COR-L47 (cell line): ENCODE measurements at places on chromosomes 4 and X.

- no peak for DNase-seq
Observed at GRCh38 chr4:108881986-108882385, 119.1 kb upstream of the ETNPPL start.

- no peak for DNase-seq
Observed at GRCh38 chr4:70754990-70755688, 33.4 kb downstream of the RUFY3 start.

DNA sequence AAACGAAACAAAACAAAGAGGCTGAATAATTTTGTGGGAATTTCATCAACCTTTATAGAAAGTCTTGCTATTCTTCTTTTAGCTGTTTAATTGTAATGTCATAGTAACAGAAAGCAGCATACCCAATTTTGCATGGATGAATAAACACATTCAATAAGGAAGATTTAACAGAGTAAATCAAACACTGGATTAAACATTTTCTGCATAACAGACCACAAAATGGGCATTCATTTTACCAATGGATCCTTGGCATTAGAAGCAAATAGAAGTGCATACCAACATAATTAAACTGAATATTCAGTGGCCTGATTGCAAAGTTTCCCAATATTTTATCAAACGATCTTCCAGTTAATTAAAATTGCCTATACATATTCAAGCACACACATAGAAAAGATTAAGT, 4.4 kb upstream of the CHM start:
- DNase-seq, result no peak

DNA sequence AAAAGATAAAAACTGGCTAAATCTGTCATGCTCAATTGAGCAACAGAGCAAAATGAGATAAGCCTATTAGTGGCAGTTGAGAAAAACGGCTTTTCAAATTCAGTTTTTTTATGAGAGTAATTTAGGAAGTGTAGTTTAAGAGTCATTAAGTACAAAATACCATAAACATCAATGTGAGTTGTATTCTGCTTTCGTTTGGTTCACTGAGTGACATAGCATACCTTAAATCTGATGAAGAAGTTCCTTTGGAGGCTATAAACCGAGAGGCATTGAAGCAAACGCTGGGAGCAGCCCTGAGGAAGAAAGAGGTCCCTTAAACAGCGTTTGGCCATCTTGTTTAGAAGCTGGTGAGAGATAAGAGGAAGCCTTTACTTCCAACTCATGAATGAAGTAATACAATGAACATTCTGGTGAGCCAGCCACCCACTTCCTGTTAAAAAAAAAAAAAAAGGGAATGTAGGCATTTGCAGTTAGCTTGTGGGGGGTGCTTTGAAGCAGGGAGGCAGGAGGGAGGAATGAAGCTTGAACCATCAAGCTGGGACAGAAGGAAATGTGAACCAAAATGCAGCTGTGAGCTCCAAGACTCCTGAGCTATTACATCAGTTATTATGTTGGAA, 132.3 kb downstream of the ZNF330 start:
- no peak for DNase-seq

- DNase-seq, result no peak
Observed at GRCh38 chr4:14934704-14935390, 67.4 kb upstream of the CPEB2 start.

DNA sequence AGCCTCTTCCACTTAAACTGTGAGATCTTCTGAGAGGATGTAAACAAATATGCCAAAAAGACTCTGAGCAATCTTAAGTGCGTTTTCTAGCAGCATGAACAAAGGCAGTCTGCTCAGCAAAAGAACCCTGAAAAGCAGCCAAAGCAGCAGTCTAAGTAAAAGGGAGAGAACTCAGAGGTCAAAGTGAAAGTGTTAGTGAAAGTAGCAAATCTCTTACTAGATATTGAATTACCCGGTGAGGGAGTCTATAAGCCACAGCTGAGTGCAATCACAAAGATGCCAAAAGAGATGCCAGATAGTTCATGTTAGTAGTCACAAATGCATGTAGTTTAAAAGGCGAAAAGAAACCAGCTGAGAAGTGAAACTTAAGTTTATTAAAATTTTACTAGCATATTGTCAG, 7.9 kb upstream of the GNRHR start:
- DNase-seq, result no peak

GRCh38 chrX:43474321-43474720, 181.8 kb upstream of the MAOA start:
- no peak for DNase-seq

DNA sequence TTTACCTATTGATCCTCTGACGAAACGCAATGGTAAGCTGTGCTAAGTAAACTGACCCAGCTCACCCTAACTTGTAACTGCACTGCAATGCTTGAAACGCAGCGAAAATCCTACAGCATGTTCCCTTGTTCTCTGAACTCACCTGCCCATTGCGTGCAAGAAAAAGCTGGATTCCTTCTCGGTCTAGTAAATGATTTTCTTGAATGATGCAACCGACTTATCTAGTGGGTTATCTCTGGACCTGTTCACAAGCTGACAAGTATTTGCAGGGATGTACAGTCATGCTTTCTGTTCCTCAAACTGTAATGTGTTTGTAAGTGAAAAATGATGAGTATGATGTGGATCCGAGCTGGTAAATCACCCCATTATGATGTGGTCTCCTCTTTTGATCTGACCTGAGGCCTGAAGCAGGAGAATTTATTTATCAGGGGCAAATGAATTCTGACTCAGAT, 140.1 kb downstream of the BTC start:
- no peak for DNase-seq

GRCh38 chrX:153611298-153612095, 12.6 kb upstream of the CCNQ start:
- no peak for DNase-seq

GRCh38 chr4:8915201-8916200, 43.9 kb upstream of the HMX1 start:
- no peak for DNase-seq

GRCh38 chr4:54060116-54060515, 4.3 kb downstream of the CHIC2 start:
- no peak for DNase-seq

- DNase-seq, result no peak
Observed at GRCh38 chrX:42020225-42020624, 96.9 kb upstream of the CASK start.

- no peak for DNase-seq
Observed at GRCh38 chr4:56906489-56907393, 959 bp upstream of the REST start.

DNA sequence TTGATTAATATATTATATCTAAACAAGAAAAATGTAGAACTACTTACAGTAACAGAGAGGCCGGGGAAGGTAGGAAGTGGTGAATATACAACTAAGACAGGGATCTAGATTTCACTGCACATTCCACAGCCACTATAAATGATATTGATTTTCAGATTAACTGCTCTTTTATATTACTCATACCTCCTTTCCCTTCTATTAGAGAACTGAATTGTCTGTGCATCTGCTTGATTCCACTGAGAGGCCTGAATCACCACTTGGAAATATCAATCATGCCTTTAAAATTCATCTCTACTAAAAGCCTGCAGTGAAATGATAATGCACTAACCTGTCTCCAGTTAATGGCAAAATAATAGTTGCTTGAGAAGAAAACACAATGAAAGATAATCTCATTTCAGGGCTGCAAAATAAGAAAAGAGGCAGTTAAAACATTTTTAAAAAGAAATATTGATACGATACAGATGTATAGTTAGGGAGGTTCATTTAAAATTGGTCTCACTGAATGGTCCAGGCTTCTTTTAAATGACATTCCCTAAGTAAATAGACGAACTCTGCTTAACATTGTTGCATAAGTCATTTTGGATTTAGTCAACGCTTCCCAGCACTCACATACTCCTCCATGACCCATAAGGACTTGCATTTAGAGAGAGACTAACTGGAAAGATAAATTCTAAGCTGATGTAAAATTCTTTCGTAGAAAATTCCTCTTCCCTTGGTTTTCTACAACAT, 3.8 kb downstream of the ANTXR2 start:
- no peak for DNase-seq

DNA sequence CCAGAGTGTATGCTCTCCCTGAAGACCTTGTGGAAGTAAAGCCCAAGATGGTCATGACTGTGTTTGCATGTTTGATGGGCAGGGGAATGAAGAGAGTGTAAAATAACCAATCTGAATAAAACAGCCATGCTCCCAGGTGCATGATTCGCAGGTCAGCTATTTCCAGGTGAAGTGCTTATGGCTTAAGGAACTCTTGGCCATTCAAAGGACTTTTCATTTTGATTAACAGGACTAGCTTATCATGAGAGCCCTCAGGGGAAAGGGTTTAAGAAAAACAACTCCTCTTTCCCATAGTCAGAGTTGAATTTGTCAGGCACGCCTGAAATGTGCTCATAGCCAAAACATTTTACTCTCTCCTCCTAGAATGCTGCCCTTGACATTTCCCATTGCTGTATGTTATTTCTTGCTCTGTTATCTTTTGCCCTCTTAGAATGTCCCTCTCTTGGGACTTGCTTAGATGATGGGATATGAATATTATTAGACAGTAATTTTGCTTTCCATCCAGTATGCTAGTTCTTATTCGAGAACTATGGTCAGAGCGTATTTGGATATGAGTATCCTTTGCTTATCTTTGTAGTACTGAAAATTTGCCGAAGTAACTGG, 88.6 kb downstream of the PLS3 start:
- no peak for DNase-seq

- DNase-seq, result no peak
Observed at GRCh38 chrX:100871594-100872560, 2.3 kb downstream of the NOX1 start.

DNA sequence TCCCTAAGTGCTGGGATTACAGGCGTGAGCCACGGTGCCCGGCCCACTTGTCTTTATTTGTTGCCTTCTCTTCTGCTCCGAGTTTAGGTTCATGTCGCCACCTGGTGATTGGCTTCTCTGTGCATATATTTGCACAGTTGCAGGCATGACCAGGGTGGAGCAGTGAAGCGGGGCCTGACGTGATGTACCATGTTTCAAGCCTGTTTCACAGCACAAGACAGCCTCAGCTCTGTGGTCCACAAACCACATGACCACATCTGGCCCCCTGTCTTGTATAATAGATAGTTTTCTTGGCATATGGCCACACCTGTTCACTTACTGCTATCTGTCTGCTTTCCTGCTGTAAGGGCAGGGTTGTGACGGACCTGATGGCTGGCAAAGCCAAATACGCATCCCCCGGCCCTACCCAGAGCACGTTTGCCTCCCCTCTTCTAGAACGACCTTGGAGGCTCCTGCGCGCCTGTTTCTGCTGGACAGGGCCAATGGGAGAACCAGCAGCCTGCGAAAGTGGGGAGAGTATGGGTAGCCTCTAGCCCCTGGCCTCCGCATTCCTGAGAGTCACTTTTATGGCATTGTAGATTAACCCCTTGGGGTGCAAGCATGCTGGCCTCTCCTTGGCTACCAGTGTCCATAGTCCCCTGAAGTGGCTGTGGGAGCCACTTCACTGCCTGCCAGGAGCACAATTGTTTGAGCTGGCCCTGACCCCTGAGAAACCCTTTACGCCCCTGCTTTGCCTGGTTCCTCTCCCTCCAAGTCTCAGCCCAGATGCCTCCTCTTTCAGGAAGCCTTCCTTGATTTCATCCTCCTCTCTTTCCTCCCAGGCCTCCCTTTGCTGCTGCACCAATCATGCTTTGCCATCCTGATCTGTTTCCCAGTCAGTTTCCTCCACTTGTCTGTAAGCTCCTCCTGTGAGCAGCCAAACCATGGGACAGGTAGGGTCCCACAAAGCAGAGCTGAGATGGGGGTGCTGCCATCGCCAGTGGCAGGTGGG, 6.0 kb upstream of the SH3TC1 start:
- DNase-seq, result peak; percentile 76

DNA sequence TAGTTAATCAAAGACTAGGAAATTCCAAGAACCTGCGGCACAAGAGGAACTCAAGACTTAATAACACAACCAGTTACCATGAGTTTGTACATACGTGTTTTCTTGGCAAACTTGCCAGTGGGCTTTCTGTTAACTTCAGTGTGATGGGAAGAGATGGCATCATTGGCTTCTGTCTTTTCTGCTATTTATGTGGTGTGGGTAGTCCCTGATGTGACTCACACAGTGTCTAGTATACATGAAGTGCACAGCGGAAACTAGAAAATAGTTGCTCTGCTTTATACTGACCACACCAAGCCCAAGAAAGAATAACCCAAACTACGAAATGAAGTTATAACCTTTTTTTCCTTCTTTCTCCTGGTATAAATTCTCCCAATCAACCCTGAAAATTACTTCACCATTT, 24.5 kb downstream of the DAPP1 start:
- no peak for DNase-seq

DNA sequence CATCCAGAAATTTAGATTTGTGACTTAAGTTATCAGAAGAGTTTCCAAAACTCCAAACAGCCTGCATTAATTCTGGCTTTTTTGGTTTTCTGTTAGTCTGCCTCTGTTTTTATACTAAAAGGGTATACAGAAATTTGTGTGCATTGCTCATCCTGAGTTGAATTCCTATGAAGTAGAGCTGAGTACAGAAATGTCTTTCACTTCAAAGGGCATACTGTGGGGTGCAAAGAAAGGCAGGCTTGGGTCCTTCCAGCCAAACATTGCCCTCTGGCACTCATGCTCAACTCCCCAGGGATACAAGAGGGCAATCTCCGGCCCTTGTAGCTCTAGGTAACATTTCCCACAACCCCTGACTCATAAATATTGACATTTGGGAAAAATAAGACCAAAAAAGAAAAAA, 27.6 kb upstream of the TMEM184C start:
- no peak for DNase-seq

DNA sequence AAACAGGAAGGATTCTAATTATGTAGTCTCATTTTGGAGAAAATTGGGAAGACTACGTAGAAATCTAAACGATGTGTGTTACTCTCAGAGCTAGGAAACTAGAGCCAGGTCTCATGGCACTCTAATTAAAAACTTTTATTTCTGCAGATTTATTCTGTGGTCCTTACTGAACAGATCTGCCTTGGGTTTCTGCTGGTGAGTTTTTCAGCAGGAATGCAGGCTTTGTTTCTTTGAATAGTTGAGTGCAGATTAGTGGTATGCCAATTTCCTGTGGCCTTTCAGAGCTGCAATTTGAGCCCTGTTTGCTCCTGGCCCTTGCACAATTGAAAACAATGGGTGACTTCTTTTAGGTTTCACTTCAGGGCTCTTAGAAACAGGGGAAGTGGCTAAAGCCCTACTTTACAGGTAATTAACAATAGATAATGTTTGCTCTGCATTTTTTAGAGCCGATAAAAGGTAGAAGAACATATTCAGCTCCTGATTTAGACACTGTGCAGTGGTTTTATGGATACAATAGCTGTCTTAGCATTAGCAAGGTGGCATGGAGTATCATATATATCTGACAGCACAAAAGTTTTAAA, 21.8 kb downstream of the SPRY1 start:
- peak; percentile 74 for DNase-seq

GRCh38 chrX:140354431-140355120, 150.3 kb downstream of the SOX3 start:
- no peak for DNase-seq
